ENCODE measurements at places on chromosomes 6 and 20.

GRCh38 chr20:24487240-24487639, 17.8 kb downstream of the SYNDIG1 start:
- no peak for DNase-seq

DNA sequence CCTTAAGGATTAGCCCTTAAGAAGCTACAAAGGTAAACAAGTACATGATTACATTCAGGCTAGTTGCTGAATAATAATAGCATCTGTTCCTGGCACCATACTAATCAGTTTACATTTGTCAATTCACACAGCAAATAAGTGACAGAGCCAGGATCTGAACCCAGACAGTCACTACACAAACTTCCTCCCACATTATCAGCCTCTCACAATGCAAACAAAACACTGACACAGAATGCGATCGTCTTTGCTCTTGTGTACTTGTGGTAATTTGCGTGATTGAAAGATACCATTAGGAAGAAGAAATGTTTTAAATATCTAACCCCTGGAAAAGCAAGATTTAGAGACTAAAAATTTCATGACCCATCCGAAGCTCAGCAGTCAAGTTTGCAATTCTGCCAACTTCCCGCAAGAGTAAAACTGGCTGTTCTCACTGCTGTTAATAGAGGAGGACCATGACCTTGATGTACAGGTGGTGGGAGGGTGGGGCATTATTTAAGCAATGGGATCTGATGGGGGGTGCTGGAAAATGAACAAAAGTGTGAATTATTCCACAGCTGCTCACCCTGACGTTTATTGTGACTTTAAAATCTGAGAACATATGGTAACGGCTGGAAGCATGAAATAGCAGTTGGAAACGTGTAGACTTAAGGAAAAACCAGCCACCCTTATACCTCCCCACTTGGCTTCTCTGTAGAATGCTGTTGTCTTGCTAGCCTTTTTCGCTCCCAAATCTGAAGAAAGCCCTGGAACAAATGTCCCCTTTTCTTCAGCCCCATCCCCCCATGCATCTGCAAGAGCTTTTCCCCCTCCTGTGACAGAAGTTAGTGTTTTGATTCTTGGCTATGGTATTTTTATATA, 95.3 kb upstream of the ARMC2 start:
- DNase-seq = no peak

- no peak for DNase-seq
These were observed 72.3 kb downstream of the BTBD9 start for GRCh38 chr6:38567436-38567835.

- DNase-seq = no peak
These were observed 7.1 kb downstream of the VNN2 start for GRCh38 chr6:132750455-132751248.

GRCh38 chr20:19435821-19436220, 223.4 kb downstream of the SLC24A3 start:
- no peak for DNase-seq

DNA sequence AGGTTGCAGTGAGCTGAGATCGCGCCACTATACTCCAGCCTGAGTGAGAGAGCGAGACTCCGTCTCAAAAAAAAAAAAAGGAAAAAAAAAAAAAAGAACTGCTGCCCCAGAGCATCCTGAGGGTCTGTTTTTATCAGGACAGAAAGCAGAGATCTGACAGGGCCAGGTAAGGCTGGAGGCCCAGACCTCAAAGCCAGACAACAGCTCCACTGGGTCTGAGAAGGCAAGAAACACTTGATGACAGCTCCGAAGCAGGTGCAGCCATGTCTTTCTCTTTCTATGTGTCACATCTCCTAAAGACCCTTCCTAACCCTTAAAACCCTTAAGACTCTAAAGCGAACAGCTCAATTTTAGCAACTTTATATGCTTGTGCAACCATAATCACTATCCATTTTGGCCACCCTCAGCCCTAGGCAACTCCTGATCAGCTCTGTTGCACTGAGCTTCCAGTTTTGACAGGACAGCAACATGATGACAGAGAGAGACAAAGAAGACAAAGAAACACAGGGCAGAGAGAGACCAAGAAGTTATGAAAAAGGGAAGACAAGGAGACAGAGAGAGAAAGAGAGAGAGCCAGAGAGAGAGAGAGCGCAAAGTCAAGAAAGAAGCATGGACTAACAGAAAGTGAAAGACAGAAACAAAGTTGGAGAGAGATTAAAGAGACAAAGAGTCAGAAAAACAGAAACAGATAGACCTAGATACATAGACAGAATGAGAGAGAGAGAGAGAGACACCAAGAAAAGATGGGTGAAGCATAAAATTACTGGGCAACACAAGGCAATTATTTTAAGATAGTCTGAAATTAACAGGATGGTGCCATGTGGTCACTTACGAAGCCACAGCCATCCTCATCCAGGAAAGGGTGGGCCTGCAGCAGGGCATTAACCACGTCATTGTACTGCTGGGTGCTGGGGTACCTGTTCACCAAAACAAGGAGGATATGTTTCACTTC, 39.2 kb downstream of the SAMD3 start:
- no peak for DNase-seq

DNA sequence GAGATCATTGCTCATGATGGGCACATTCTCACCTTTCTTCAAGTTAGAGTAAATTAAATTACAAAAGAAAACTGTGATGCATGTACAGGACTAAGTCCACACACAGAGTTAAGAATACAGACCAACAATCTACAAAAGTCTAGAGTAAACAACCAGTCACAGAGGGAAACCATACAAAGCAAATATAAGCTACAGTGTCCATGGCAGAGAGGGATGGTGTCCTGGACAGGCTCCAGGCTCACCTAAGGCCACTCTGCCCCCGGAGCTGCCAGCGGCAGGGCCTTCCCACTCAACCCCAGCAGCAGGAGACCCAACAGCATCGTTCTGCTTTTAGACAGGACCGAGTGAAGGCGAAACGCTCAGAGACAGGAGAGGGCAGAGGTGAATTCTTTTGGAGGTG, 16.0 kb downstream of the PDE10A start:
- DNase-seq = no peak

GRCh38 chr6:35419417-35419816, 32.7 kb upstream of the FANCE start:
- DNase-seq = no peak

DNA sequence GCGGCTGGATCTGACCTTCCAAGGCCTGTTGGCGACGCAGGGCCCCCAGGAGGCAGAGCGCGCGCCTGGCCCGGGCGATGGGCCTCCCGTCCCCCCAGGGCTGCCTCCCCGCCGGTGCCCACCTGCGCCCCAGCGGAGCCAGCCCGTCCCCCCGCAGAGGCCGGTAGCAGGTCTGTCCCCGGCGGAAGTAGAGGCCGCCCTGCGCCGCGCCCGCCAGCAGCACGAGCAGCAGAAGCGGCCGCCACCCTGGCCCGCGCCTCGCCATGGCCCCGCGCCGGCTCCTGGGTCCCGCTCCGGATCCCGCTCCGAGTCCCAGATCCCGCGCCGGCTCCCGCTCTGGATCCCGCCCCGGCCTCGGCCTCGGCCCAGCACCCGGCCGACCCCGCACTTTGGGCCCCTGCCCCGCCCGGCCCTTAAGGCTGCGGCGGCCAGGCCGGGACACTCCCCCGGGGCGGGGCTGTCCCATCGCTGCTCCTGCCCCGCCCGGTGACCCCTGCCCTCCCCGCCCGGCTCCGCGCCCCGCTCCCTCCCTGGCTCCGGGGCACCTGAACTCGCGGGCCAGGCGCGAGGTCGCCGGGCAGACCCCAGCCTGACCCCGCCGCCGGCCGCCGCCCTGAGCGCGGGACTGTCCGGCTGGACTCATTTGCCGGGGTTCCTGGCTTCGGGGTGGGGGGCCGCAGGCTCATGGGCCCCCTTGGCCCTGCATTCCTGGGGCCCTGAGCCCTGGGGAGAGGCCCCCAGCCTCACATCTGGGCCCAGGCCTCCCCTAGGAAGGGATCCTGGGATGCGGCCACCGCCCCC, at the start of gene CTSZ:
TSS of gene CTSZ (minus strand) at position 391 of the 801 bp plus-strand sequence. CDS start at position 265, 126 bp downstream.
- DNase-seq = peak; percentile 88

- DNase-seq = no peak
These were observed 757.0 kb downstream of the PTPRT start for GRCh38 chr20:42432496-42433334.

DNA sequence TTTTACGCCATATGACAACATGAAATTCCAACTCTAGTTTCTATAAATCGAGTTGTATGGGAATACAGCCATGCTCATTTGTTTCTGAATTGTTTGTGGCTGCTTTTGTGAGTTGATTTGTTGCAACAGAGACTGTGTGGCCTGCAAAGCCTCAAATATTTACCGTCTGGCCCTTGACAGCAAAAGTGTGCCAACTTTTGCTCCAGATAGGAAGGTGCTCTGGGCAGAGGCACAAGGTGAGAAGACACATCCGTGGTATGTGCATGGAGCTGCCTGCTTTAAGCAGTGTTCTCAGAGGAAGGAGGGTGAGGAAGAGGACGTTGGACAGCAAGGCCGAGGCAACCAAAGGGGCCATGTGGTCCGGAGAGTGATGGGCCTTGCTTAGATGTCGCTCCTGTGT, 57.4 kb downstream of the IYD start:
- no peak for DNase-seq

DNA sequence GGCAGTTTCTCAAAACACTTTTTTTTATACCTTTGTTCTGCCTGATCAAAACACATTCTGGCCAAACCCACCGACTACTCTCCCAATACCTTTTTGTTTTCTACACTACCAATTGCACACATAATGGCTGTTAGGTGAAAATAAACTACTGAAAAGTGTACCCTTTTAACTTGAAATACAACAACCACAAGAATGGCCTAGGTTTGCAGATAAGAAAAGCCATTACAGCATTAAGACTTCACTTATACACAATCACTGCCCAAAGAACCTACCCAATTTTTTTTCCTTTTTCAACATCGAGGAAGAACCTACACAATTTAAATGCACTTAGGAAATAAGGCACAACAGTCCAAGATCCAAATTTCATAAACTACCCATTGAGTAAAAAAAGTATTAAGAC, 1.8 kb downstream of the SEC63 start:
- no peak for DNase-seq

GRCh38 chr6:53492860-53493634, 51.9 kb downstream of the GCLC start:
- DNase-seq = peak; percentile 50

DNA sequence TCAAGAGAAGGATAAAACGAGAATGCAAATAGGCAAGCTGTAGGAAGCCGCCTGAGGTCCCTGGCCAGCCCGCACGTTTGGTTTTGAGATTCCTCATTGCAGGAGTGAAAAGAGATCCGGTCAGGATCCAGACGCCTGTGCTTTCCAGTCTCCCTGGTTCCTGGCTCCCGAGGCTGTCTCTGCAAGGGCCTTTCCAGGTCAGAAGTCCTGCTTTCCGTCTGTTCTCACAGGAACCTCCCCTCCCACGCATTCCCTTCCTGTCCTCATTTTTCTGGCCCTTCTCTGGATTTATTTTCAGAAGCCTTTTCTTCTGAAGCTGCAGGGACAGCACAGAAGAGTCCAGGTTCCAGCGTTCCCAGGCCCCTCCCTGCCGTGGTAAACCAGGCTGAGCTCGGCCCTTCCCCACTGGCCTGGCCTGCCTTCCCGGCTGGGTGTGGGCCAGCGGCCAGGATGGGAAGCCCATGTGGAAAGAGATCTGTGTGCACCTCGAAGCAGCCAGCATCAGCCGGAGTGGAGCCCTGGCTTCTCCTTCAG, 54.0 kb downstream of the TMEM242 start:
- no peak for DNase-seq

DNA sequence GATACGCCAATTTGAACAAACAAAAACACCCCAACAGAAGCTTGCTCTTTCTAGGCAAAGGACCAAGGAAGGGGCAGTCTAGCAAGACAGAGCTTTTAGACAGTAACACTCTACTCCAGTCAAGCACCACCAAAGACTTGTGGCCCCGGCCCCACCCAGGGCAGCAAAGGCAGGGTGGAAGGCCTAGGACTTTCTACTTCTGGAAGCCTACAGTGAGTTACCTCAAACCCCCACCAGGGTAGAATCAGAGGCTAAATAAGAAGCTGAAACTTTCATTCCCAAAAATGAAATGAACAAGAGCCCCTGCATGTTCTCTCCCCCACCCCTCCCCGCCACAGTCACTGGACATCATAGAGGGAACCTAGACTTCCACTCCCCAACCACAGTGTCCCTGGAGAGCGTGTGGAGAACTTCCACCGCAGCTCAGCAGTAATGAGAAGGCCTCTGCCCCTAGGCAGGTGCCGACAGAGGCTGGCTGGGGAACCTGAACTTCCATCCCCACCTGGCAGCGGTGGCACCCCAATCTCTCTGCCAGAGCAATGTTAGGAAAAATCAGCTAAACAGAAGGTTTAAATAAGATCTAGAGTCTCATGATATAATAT, 40.0 kb downstream of the KATNA1 start:
- no peak for DNase-seq

DNA sequence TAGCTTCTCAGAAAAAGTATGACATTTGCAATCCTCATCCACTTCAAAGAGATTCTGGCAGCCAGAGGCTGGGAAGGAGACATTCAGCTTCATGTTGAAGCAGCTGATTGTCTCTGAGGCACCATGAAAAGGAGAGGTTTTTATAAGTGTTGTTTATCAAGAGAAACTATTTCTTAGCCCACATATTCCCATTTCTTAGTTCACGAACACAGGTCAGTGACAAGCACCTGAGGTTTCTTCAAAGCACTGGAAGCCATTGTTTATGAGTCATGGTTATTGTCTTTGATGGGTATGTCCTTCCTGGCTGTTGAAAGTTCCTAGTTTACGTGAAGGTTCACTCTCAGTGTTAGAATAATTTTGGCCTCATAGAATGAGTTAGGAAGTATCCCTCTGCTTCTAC, 3.0 kb upstream of the DDX43 start:
- DNase-seq = no peak

- DNase-seq = peak; percentile 30
These were observed 213.7 kb upstream of the CITED2 start for GRCh38 chr6:139588076-139588639.

GRCh38 chr6:44575644-44576043, 188.1 kb downstream of the CDC5L start:
- DNase-seq = no peak

- no peak for DNase-seq
These were observed 62.0 kb downstream of the TRERF1 start for GRCh38 chr6:42389736-42390135.

DNA sequence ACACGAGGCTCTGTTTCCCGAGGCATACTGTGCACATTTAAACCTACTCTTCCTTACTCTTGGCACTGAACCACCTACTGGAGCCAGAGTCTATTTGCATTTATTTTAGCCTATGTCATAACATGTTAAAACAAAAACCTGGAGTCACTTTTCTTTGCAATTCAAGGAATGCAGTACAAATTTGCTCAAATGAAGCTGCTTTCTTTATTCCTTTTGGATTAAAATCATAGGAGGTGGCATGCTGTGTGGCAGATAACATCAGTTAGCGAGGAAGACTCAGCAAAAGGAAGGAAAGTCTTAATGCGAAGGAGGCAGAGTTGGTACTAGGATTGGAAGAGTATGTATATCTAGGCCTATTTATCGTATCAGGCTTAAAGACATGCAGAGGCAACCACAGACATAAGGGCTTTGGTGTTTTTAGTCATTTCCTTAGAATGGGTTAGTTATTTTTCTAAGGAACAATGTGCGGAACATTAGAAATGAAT, 92.9 kb downstream of the SAMD3 start:
- no peak for DNase-seq

Measured in Caco-2 (cell line).